D341Med (cell line): ENCODE measurements at places on chromosomes 6 and 20.

- peak; percentile 9 for DNase-seq
These were observed 6.0 kb downstream of the SRC start for GRCh38 chr20:37351689-37352607.

- no peak for DNase-seq
These were observed 49.1 kb downstream of the FAM120B start for GRCh38 chr6:170355661-170356060.

- no peak for DNase-seq
These were observed 130.0 kb upstream of the SYNCRIP start for GRCh38 chr6:85772641-85773040.

GRCh38 chr6:136764517-136764993 lies 27.7 kb downstream of the MAP3K5 start:
- DNase-seq = no peak

DNA sequence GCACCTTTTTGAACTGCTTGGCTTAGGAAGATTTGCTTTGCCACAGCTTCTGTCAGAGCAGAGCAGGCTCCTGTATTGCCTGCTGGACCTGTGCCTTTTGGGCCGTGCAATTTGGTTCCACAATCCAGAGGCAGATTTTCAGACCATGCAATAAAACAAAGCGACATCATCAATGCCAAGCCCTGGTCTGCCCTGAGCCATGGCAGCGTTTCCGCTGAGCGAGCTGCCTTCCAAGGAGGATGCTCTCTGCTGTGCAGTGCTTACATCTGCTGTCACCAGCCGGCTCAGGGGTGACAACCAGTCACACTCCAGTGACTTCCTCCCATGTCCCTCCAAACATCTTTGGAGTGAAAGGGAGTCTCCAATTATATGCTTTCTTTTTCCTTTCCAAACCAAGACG lies 282.2 kb downstream of the CDH26 start:
- no peak for DNase-seq

- DNase-seq = no peak
These were observed 208.5 kb upstream of the SSTR4 start for GRCh38 chr20:22826306-22827230.

GRCh38 chr6:6910734-6911295 lies 196.9 kb upstream of the RREB1 start:
- DNase-seq = no peak

DNA sequence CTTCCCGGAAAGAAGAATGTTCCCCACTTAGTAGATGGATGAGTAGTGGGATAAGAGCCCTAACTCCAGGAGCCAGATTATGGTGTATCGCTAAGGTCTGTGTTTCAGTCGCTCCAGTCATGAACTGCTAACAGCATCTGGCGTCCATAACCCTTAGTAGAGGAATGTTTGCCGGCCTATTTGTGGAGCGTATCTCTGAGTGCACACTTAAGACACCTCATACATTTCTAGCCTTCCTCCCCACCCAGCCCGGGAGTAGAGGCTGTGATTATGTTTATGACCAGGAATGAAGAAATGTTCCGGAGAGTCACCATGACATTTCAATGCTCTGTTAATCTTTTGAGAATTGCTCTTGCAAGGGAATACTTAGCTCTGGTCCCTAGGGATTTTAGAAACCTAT lies 251.1 kb upstream of the SOX4 start:
- DNase-seq = no peak

GRCh38 chr6:32954986-32955802 lies 2.3 kb upstream of the HLA-DMA start:
- no peak for DNase-seq
